ENCODE measurements at places on chromosomes 4 and X. TPM values are rescaled to one million over a fixed set of nuclear protein-coding genes. Genes with fewer than 3 reads are reported as not detected.

DNA sequence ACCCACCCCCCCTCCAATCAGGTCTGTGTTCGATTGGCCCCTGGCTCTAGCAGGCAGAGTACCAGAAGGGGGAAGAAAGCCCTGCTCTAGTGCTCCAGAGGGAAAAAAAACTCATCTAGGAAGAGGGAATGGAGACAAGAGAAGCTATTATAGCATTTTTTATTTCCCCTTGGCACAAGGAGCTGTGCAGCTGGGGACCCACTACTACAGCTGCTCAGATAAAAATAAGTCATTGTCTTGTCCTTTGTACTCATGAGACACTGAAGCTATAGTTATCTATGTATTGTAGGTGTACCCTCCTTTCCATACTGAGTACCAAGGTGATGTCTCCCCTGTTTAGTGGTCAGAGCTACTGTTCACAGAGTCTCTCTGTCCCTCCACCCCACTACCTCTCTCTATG lies 14.3 kb downstream of the CCDC160 start:
- DNase-seq: no peak

GRCh38 chr4:151389311-151389710 lies 19.7 kb upstream of the FHIP1A start:
- no peak for DNase-seq

GRCh38 chrX:104137496-104137895 lies 19.3 kb downstream of the SLC25A53 start:
- peak; percentile 12 for DNase-seq

DNA sequence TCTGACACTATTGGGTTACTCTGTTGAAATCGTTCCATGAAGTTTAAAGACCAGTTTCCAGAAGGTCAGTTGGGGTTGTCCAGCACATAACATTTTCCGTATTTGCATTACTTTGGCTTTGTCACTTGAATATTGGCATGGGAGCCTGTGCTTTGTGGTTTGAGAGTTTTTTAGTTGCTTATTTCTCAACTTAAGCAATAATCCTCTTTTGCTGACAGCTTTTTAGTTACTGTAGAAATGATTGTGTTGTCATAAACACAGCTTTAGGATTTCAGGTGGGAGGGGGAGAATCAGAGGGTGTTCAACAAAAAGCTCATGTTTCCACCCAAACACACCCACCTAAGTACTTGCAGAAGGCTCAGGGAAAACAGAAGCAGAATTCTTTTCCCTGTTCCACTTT lies 210.7 kb upstream of the TLL1 start:
- DNase-seq: no peak

GRCh38 chr4:55020131-55020530 lies 105.3 kb downstream of the KDR start:
- DNase-seq: no peak

DNA sequence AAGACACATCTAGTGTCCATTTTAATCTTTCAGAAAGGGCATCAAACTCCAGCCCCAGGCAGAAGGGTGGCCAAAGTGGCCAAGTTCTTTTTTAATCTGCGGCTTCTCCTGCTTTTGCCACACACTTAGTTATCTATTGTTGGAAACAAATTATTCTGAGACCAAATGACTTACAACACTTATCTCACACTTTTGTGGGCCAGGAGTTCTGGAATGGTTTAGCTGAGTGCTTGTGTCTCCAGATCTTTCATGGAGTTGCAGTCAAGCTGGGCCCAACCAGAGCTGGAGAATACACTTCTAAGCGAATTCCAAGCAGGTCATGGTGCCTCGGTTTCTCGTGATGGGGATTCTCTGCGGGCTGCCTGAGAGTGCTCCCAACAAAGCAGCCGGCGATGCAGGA lies 4.0 kb downstream of the TXK start:
- DNase-seq: no peak

- no peak for DNase-seq
These were observed 254.7 kb downstream of the AFF2 start for GRCh38 chrX:148755111-148755510.

DNA sequence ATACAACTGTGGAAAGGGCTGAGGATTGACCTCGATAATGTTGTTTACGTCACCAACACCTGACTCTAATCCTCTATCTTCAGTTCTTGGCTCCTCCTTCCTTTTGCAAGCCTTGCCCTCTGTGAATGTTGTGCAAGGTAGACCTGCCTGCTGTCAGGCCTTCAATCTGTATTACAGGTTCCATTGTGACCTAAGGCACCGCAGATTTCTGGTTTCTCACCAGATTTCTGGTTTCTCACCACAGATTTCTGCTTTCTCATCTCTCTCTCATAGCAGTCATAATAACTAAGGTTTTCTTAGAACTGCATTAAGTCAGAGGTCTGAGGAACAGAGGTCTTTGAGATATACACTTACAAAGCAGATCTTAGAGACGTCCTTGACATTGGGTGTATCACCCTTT lies 51.5 kb upstream of the ETNPPL start:
- DNase-seq: no peak

- DNase-seq: peak; percentile 38
These were observed 17.9 kb upstream of the PGRMC1 start for GRCh38 chrX:119218198-119218597.

DNA sequence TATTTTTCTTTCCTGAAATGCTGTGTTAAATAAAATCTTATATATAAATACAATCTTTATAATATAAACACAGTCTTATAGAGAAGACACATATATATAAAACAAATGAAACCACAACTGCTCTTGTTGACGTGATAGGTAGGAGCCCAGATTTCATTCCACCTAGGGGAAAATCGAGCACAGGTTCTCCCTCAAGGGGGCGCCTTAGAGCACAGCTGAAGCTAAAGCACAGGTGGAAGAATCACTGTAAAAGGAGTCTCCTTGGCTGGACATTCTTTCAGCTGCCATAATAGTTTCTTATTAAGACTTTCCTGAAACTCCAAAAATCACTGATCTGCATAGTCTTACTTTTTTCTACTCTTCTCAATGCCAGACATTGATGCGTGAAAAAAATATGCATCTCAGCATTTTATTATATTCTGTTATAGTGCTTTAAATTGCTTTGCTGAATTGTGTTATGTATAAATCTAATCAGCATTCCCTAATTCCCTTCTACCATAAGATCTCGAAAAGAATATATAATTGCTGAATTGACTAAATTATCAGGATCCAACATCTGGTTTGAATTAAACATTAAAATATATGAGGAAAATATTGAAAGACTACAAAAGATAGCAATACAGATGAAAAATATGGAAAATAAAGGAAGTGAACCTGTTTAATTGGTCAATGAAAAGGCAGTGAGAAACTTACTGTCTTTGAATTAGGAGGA lies 25.5 kb upstream of the RXFP1 start:
- DNase-seq: peak; percentile 5

GRCh38 chr4:72186714-72187113 lies 154.9 kb downstream of the NPFFR2 start:
- DNase-seq: no peak

GRCh38 chr4:57504797-57505530 lies 394.8 kb upstream of the IGFBP7 start:
- no peak for DNase-seq

GRCh38 chrX:16185725-16186136 lies 18.4 kb downstream of the MAGEB17 start:
- no peak for DNase-seq

DNA sequence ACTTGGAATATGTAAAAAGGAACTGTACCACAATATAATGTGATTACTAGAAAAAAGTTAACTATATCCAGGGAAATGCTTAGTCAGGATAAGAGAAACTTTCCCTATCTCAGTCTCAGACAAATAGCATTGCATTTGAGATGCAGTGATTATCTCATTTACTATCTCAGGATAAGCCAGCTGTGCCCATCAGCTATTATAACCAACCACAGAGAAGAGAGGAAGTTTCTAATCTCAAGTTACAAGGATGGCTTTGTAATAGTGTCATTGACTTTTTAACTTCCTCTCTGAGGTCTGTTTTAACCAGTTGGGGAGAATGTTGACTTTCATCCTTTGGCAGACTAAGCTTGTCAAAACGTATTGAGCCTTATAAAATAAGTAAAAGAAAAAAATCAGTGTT lies 56.5 kb downstream of the SNX25 start:
- DNase-seq: no peak

GRCh38 chrX:41963348-41963747 lies 40.0 kb upstream of the CASK start:
- DNase-seq: no peak

DNA sequence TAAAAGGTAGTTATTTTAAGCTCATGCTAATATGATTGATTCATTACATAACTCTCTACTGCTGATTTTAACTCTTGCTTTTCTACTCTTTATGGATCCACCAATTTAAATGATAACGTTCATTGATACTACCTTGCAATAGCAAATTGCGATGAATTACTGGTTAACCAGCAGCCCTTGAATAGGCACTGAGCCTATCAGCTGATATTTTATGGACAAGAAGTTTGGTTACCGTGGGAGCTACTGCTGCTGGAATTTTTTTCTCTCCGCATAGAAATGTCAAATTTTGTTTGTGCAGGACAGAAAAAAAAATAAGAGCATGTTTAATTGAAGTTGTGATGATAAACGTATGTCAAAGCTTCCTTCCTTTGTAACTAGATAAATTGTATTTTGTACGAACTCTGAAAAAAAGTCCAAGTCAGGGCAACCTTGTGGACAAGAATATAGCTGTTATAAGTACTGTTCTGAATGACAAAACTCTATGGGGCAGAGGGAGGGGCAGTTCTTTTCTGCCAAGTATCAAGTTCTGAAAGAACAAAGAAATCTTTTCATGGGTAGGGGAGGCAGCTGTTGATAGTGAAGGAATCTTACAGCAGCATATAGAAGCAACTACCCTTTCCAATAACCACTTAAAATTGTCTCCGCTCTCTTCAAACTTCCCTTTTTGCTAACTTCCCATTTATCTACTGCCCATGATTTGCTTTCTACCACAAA lies 434.9 kb upstream of the PABPC4L start:
- DNase-seq: no peak

DNA sequence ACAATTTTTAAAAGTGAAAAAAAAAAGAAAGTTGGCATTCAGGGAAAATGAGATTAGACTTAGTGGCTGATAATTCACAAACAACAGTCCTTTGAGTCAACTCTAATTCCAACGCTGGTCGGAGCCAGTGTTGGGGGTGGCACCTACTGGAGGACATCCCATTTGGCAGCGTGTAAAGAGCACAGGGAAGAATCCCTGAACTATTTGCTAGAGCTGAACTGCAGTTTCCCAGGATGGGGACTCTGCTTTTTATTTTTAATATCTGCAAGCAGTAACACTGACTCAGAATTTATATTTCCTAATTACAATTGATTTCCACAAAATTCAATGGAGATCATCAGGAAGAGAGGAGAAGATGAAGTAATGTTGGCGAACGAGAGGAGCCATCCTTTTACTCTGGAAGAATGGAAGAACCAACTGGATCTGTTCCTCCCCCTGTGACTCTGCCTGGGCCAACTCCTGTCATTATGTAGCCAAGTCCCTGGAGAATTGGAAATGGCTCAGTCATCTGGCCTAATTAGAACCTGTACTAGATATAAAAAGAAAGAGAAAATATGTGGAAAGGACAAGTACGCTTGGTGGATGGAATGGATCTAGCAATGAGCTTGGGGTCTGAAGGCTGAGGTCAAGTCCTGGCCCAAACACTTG lies 76.7 kb downstream of the IRF2 start:
- DNase-seq: peak; percentile 56

- DNase-seq: no peak
These were observed 46.3 kb downstream of the GAGE1 start for GRCh38 chrX:49644991-49645637.

DNA sequence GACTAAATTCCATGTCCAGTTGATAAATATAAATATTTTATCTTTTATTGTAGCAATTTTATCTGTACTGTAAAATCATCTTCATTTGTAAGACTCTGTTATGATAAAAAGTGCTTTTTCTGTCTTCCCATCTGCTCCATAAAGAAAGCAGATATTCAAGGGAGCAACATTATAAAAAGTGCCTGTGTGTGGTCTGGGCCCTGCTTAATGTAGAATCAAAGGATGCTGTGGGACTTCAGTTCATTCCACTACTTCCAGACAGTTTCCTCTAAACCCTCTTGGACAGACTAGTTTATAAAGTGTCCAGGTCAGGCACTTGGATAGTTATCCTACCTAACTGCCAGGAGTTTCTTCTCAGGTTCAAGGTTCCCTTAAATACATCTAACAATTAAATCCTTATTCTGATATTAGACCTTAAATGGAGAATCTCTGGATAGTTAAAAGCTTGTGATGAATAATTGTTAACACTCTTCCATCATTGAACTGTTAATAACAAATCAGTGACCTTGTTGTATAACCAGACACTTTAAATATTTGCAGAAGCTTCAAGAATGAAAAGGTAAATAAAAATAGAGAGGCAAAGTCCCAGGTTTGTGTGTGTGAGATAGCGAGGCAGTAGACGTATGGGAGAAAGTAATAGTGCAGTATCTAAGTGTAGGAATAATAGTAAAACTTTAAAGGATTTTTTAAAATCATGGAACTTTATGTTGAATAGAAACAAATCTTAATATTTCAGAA lies 237.5 kb upstream of the CTSO start:
- DNase-seq: no peak

DNA sequence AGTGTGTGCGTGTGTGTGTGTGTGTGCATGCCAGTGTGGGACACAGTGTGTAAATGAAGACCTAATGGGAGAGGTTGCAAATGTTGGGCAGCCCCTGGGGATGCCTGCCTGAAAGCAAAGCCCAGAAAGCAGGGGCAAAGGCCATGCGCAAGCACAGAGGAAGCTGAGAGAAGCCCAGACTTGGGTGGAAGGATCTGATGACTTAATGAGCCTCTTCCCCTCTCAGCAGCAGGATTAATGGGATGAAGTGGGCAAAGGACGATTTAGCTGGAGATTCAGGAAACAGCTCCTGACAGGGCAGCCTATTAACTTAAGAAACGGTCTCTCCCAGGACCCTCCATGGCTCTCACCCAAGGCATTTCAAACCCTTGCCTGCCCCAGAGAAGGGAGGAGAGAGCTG lies 107.3 kb downstream of the EFNB1 start:
- DNase-seq: no peak

DNA sequence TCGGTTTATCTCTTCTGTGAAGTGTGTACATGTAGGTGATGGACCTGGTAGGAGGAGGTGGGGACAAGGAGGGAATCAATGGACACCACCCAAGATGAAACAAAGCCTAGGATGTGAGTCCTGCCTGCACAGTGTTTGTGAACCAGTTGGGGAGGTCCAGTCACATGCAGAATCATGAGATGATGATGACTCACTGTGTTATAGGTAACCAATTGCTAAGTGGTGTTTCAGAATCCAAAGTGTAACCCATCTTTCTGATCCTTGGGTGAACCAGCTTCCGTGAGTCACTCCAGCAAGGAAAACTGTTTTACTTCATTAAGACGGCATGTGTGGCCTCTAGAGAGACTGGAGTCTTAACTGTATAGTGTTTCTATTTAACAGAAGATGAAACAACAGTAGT lies 57.9 kb upstream of the HPF1 start:
- no peak for DNase-seq

- no peak for DNase-seq
These were observed 14.2 kb downstream of the RNF175 start for GRCh38 chr4:153745651-153746050.

- DNase-seq: no peak
These were observed 4.7 kb upstream of the GATA1 start for GRCh38 chrX:48781705-48782104.

Gene TLR8
- total RNA-seq: not detected

Gene EMD
- total RNA-seq: 49.8 TPM

Gene PDE6B
- not detected for total RNA-seq

Gene ASB9
- total RNA-seq: not detected

Gene PCSK1N
- total RNA-seq: not detected

Gene CRMP1
- not detected for total RNA-seq

Gene PDCL2
- not detected for total RNA-seq

Gene MAD2L1
- 110 TPM for total RNA-seq

Gene GNRHR
- not detected for total RNA-seq

Gene SYNPO2
- total RNA-seq: not detected

Gene CXCL11
- not detected for total RNA-seq

Gene TRIM75
- total RNA-seq: not detected

Measured in G401 (cell line).